ENCODE measurements at places on chromosomes 3 and 15.

- DNase-seq, result no peak
These were observed 47.5 kb upstream of the SSR3 start for GRCh38 chr3:156602424-156602823.

DNA sequence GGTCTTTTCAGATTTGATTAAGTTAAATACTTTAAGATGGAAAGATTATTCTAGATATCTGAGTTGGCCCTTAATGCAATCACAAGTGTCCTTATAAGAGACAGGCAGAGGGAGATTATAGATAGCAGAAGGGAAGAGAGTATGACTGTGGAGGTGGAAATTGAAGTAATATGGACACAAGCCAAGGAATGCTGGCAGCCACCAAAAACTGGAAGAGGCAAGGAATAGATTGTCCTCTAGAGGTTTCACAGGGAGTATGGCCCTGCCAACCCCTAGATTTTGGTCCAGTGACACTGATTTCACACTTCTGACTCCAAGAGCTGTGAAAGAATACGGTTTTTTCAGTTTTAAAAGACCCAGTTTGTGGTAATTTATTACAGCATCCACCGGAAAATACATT is 1498.7 kb upstream of the CADM2 start:
- DNase-seq, result no peak

GRCh38 chr3:20054549-20054987 is 14.3 kb downstream of the KAT2B start:
- DNase-seq, result peak; percentile 43

DNA sequence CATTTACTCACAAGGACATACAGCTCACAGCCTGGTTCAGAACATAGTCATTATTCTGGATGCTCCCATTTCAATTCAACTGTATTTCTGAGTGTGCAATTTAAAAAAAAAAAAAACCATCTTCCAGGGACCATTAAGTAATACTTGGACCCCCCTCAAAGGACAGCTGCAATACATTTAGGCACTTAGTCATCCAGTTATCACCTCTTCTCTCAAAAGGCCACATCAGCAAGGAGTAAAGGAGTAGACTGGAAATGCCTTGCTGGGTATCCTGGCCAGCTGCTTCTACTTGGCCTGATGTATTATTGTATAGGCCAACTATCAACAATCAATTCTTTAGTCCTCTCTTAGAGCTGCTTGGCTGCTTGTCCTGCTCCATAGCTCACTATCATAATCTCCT is 211.4 kb upstream of the SETMAR start:
- no peak for DNase-seq

- no peak for DNase-seq
These were observed 199.6 kb upstream of the CHRM5 start for GRCh38 chr15:33768670-33769190.

DNA sequence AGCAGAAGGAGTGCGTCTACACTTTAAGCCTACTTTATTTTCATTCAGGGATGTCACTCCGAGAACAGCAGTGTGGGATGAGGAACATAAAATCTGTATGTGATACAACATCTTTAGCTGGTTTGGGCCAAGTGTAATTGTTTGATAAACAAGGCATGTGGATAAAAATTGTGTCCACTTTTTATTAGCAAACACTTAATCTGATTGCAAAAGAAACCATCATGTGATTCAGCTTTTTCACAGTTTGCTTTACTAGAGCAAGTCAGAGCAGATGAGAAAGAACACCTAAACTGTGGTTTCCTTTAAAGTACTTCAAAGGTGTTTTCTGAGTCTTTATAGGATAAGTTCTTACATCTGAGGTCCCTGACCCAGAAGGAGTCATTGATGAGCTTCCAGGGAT is 237.9 kb downstream of the THSD4 start:
- no peak for DNase-seq

- no peak for DNase-seq
These were observed 417.4 kb downstream of the MECOM start for GRCh38 chr3:169246158-169246557.

DNA sequence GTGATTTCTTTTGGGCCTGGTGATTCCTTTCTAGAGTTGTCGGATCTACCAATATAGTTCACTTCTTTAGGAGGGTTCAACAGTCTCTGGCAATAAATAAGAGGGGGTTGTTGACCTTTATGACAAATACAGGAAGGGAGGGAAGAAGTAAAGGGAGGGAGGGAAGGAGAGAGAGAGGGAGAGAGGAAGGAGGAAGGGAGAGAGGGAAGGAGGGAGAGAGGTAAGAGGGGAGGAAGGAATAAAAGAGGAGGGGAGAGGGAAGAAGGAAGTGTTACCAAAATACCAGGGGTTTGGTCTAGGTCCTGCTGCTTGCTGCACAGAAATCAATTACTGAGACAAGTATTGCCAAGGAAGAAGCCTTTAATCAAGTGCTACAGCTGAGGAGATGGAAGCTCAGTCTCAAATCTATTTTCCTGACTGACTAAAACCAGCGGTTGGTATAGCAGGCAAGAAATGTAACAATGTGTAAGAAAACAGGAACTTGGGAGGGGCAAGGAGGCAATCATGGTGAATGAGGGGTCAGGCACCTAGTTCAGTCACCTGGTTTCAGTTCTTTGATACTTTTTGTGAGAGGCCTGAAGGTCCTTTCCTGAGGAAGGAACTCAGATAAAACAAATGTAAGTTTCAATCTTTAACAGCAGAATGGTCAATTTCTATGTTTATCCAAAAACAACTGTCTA is 14.1 kb upstream of the TMEM40 start:
- no peak for DNase-seq

- no peak for DNase-seq
These were observed 51.7 kb downstream of the GOLIM4 start for GRCh38 chr3:168044049-168044448.

DNA sequence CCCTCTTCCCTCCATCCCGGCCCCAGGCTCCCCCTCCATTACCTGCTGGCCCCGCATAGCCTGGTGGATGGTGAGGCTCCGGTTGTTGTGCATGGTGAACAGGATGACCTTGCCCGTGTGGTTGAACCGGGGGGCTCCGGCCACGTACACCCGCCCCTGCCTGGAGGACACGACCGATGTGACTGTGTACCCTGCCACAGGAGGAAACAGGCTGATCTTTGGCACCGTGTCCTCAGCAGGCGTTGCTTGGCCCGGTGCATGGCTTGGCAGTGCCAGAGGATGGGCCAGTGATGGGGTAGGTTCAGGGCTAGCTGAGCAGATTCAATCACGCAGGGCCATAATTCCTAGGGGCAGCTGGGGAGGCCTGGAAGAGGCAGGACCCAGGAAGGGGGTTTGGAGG is 58.1 kb downstream of the FEM1B start:
- no peak for DNase-seq

DNA sequence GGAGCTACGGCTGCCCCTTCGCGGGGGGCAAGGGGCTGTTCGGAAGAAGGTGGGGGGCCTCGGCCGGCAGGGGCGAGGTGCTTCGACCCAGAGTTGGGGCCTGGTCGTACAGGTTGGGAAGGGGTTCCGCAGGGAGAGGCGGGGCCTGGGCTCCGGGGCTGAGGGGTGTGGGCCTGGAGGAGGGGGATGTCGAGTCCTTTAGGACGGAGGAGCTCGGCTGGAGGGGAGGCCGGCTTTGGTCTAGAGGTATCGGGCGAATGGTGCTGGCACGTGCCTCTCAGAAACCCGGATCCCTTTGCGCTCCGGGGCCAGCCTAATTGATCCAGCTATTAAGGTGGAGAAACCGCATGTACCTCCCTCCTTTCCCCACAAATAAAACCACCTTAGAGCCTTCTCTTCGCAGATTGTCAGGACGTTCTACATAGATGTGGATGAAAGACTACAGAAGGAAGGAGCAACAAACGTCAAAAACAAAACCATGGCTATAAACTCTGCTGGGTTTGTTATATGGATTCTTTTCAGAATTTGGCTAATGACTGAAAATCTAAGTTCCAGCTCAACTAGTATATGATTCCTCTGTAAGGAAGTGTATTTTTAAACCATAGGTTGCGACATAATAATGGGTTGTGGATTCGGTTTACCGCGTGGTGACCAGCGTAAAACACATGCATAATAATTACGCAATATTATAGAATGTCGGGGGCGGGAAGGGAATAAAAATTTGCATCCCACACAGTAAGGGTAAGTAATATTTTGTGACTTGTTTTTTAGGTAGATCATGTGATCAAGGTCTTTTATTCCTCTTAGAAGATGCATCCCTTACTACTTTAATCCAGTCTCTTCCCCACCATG is 644 bp upstream of the NGLY1 start:
- peak; percentile 80 for DNase-seq

DNA sequence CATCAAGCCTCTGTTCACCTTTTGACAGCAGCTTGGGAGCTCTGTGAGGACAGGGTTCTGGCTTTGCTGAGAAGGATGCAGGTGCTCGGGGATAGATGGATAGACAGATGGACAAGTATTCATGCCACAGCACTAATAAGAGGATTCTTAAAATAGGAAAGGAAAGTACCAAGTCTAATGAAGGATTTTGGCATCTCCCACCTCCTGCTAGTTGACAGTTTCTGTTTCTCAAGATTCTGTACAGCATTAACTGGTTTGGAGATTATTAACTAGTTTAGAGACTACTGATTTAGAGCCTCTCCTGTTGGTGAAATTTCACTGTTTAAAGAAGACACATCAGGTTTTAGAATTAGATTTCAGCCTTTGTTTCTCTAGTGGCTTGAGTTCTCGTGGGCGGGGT is 152.3 kb downstream of the CACNA1D start:
- no peak for DNase-seq

- DNase-seq, result no peak
These were observed 677.1 kb upstream of the NR2F2 start for GRCh38 chr15:95653361-95653805.

DNA sequence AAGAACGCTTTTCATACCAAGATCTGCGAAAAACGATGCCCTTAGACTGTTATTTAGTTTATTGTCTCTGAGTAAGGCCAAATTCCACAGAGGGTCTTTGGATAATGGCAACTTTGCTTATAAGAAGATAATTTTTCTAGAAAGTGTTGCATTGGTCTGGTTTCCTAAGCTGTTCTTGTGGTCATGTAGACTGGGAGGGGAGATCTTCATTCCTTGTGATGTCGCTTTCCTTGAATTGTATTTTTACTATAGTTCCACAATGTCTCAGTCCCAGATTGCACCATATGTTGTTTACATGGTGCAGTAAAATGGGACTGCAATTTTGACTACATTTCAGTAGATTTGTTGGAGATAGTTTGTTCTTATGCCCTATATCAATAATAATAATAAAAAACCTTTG is 28.8 kb upstream of the ST3GAL6 start:
- no peak for DNase-seq

GRCh38 chr15:95958382-95958781 is 372.1 kb upstream of the NR2F2 start:
- DNase-seq, result no peak

DNA sequence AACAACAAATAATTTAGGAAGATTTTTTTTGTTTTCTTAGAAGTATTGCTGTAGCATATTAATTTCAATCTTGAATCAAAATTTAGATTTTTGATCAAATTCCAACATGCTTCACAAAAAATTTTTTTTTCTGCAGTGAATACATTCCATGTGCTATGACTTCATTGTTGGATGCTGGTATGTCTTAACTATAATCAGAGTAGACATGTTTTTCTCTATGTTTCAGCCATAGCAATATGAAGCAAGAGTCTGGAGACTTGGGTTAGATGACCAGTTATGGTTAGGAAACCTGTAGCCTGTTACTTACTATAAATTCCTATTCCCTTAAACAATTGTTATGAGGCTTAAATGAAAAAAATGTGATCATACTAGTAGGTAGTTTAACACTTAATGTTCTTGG is 176.1 kb upstream of the CHL1 start:
- DNase-seq, result no peak

- DNase-seq, result no peak
These were observed 32.9 kb upstream of the ALG1L2 start for GRCh38 chr3:130048726-130049125.

- no peak for DNase-seq
These were observed 328.5 kb upstream of the GOLIM4 start for GRCh38 chr3:168424059-168424734.

DNA sequence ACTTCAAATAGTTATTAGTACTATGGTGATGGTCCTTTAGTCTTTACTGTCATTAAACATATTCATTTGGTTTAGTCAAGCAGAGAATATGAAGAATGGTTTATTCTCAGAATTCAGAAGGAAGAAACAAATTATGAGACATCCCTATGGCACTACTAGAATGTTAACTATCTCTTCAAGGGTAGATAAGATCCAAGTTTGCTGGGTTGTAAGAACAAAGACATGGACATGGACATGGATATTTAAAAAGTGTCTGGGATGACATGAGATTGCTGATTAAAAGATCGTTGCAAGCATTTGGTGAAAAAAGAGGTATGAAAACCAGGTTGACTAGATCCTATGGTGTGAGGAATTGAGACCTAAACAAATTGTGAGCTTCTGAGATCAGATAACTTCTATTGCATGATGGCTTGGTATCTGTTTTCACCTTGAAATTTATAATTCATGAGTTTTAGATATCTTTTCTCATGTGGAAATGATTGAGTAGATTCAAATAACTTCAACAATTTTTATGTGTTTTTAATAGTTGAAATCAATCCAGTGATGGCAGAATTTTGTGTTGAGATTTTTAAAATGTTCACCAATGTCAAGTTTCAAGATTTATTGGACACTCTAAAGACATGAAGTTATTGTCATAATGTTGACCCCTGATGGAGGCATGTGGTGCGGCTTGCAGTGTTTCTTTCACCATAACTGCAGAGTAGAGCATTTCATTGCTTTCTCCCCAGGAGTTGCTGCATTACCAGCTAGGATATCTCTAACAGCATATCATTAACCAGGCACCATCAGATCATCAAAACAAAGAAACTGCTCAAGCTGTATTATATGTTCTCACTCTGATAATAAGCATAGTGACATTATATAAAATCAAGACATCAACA is 72.6 kb downstream of the NAALADL2 start:
- no peak for DNase-seq

DNA sequence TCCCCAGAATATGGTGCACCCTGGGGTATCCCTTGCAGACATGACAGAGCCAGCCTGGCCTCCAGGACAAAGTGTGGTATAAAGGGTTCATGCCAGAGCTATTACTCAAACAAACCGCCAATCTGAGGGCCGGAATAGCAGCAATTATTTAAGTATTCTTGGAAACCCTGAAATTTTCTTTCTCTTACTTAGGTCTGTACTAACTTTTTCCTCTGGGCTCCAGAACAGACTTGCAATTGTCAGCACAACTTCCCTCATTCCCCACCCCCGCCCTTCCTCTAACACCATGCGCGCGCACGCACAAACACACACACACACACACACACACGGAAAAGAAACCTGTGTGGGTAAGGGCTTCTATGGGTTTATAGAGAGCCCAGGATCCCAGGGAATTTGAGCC is 56.3 kb downstream of the ISG20 start:
- no peak for DNase-seq

- DNase-seq, result no peak
These were observed 68.9 kb downstream of the NPTN start for GRCh38 chr15:73564255-73564654.
